ENCODE measurements at places on chromosomes 4 and X. TPM values are rescaled to one million over a fixed set of nuclear protein-coding genes. Genes with fewer than 3 reads are reported as not detected.
A peak's percentile ranks its signal among the peaks of the same experiment; 100 is the strongest.

GRCh38 chr4:73729534-73730165 lies 10.7 kb upstream of the CXCL8 start:
- DNase-seq, result peak; percentile 83

DNA sequence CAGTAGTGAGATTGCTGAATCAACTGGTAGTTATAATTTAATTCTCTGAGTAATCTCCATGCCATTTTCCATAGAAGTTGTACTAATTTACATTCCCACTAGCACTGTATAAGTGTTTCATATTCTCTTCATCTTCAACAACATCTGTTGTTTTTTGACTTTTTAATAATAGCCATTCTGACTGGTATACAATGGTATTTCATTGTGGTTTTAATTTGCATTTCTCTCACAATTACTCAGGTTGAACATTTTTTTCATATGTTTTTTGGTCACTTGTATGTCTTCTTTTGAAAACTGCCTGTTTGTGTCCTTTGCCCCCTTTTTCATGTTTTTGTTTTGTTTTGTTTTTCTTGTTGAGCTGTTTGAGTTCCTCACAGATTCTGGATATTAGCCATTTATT lies 880.2 kb downstream of the RAPGEF2 start:
- DNase-seq, result no peak

DNA sequence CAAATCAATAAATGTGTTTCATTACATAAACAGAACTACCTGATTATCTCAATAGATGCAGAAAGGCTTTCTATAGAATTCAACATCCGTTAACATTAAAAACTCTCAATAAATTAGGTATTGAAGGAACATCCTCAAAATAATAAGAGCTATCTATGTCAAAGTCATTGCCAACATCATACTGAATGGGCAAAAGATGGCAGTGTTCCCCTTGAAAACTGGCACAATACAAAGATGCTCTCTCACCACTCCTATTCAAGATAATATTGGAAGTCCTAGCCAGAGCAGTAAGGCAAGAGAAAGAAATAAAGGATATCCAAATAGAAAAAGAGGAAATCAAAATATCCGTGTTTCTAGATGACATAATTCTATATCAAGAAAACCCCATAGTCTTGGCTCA lies 466.4 kb downstream of the MAGEE1 start:
- no peak for DNase-seq

The SOX3 gene
- total RNA-seq, result not detected

The TSR2 gene
- total RNA-seq, result 24.0 TPM

GRCh38 chr4:109748114-109748513 lies 18.2 kb upstream of the PLA2G12A start:
- DNase-seq, result no peak

The HSPA4L gene
- 27.0 TPM for total RNA-seq

The CSN3 gene
- total RNA-seq, result not detected

- DNase-seq, result no peak
Measured at GRCh38 chrX:118370921-118371624, 25.2 kb downstream of the WDR44 start.

DNA sequence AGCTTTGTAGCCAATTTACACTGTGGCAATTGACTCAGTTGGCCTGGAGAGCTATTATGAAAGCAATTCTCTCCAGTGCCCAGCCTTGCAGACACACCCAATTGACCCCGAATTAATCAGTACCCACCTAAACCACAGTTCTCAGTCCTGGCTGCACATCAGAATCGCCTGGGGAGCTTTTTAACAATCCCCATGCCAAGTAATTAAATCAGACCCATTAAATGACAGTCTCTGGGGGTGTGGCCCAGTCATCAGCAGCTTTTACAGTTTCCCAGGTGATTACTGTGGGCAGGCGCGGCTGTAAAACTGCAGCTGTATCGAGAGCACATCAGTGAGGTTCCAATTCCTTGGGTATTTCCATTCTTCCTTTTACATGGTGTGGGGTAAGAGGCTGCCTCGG lies 460.9 kb upstream of the FAT1 start:
- DNase-seq, result no peak

The TRO gene
- 0.22 TPM for total RNA-seq

DNA sequence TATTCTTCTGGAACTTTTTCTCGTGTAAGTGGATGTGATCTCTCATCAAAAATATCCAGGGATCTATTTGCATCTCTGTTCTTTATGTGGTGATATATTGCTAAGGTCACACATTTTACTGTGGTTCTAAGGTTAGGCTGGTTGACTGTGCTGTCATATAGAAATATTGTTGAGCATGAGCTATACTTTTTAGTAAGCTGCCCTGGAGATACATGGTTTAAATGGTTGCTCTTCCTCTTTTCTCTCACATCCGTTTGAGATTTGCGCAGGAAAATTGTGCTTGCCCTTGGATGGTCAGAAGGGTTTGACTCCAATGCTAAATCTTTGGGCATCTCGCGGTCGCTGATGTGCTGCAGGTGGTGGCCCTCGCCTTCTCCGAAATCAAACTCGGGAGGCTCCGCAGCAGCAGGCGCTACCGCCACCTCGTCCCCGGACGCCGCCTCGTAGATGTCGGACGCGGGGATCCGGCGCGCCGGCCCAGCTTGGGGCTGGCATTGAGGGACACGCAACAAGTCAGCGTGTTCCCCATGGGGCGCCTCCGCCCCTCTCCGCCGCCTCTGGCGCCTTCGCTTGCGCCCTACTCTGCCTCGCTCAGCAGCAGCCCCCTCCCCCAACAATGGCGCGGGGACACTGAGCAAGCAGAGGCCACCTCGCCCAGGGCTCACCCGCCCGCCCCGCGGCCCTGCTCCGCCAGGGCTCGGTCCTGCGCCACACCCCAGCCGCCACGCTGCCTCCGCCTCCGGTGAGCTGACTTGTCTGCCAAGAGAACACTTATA lies 154.5 kb downstream of the MSN start:
- DNase-seq, result no peak
